NCI-H1105 (cell line): ENCODE measurements at places on chromosomes 1 and 21.

GRCh38 chr1:205542367-205542766, 37.9 kb downstream of the CDK18 start:
- DNase-seq, result no peak

DNA sequence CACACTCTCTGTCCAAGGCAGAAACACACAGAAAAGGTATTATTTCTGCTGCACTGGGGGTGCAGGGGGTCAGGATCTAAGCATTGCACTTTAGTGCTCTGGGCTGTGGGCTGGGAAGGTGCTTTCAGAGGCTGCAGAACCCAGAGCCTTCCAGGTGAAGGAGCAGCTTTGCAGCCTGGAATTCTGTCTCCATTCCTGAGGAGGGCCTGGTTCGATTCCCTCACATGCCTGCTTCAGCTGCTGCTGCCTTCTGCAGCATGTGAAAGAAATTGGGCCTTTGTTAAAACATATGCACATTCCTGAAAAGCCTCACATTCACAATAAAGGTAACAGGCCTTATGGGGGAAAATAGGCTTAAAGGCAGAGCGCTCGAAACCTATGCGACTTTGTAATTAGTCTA, 35.9 kb downstream of the VTCN1 start:
- no peak for DNase-seq

- no peak for DNase-seq
Measured at GRCh38 chr1:168477792-168478191, 66.0 kb downstream of the XCL2 start.

DNA sequence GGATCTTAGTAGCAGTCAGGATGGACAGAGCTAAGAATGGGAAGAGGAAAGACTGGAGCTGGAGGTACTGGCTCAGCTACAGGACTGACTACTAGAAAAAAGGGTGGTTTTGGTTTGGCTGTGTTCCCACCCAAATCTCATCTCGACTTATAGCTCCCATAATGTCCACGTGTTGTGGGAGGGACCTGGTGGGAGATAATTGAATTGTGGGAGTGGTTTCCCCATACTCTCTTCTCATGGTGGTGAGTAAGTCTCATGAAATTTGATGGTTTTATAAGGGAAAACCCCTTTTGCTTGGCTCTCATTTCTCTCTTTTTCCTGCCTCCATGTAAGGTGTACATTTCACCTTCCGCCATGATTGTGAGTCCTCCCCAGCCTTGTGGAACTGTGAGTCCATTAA, 466.5 kb upstream of the DEPDC1 start:
- no peak for DNase-seq

DNA sequence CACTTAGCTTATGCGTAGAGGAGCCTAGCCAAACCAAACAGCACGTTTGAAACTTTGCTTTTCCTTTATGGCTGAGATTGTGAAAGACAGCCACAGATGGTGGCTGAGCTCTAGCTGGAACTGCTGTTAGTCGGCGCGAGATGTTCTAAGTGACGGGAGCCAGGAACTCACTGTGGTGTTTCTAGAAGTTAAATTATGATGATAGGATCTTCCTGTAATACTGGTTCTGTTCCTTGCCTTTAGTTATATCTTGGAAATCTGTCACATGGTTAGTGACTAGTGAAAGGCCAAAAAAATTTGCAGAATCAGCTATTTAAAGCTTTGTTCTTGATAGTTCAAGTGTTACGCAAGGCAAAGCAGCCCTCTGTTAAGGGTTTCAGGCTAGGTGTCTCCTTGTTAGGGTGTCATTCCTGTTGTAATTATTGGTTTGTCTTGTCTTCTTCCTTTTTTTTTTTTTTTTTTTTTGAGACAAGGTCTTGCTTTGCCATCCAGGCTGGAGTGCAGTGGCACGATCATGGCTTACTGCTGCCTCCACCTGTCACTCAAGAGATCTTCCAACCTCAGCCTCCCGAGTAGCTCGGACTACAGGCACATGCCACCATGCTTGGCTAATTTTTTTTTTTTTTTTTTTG, 22.6 kb downstream of the AK4 start:
- no peak for DNase-seq

DNA sequence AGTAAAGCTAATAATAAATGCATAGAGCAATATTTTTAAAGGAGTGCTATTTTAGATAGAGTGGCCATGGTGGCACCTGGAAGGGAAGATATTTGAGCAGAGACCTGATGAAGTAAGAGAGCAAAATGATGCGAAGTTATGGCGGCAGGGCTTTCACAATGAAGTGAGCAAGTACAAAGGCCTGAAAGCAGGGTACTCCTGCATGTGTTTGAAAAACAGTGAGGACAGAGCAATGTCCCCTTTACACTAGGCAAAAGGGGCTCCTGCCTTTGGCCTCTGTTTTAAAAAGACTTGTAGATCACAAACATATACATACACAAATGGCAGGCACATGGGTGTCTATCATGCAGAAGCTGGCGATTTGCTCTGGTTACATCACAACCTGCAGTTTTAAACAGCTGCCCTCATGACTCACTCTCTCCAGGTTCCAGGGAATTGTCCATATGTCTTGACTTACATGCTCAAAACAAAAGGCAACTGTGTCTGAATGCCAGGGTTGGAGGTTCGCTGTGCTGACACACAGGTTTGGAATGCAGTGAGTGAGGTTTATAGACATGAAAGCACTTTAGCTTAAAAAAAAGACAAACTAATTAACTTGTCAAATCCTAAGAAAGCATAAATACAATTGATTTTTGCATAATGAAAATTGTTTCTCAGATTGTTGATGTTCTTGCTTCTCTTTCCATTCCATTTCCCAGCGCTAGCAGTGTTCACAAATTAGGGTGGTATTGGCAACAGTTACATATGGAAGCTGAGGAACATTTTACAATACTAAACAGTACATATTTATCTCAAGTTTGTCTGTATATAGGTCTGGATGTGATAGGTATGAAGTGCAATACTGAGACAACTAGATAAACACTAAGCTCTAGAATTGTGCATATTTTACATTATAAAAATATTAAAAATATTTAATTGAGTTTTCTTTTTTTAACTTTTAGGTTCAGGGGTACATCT, 313.9 kb downstream of the BARHL2 start:
- DNase-seq, result no peak

- DNase-seq, result no peak
Measured at GRCh38 chr1:172095846-172096245, 254.5 kb downstream of the DNM3 start.

DNA sequence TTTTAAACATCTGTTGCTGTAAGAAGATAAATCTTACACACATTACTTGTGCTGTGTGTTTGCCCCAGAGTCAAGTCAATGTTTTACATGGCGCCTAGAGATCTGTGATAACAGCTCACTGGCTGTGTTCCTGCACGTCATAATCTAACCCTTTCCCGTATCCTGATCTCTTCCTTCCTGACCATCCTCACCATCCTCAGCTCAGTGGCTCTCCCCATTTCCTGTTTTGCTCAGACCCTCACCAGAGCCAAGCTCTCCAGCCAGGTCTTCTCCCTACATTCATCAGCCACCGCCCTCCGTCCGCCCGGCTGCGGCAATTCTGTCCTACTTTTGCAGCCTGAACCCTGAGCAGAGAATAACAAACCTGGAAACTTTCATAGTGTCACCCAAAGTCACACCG, 824.7 kb downstream of the USP25 start:
- no peak for DNase-seq

DNA sequence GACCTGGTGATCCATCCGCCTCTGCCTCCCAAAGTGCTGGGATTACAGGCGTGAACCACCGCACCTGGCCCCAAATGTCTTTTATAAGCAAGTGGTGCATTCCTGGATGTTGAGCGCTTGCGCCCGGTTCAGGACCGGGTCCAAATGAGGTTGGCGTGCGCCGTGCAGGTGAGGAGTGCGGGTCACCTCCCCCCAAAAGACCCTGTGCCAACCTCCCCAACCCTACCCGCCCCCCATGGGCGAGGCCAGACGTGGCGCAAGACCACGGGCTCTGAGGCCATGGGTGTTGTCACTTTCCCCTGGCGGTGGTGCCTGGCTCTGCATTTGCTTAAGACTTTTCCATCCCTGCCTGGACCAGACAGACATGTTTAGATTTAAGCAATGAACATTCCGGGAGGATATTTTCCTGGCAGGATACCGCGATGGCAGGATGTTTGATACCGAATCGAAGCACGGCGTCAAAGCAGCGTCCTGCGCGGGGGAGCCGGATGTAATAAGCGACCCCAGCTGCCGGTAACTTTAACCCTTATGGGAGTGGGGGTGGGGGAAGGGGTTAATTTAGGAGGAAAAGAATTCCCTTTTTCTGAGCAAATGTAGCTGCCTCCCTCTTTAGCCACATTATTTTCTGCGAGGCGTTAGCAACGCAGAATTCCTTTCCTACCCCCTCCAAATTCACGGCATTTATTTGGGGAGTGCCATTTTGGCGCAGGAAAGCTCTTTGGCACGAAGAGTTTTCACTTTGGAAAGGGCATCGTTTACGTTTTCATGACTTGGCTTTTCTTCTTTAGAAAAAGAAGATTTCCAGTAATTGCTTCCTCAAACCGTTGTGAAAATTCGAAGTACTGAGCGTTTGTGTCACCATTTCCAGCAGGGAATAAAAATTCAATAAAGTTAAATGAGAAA, 27.8 kb upstream of the RNF187 start:
- DNase-seq, result no peak

- DNase-seq, result no peak
Measured at GRCh38 chr1:2372551-2373490, 18.5 kb downstream of the MORN1 start.

DNA sequence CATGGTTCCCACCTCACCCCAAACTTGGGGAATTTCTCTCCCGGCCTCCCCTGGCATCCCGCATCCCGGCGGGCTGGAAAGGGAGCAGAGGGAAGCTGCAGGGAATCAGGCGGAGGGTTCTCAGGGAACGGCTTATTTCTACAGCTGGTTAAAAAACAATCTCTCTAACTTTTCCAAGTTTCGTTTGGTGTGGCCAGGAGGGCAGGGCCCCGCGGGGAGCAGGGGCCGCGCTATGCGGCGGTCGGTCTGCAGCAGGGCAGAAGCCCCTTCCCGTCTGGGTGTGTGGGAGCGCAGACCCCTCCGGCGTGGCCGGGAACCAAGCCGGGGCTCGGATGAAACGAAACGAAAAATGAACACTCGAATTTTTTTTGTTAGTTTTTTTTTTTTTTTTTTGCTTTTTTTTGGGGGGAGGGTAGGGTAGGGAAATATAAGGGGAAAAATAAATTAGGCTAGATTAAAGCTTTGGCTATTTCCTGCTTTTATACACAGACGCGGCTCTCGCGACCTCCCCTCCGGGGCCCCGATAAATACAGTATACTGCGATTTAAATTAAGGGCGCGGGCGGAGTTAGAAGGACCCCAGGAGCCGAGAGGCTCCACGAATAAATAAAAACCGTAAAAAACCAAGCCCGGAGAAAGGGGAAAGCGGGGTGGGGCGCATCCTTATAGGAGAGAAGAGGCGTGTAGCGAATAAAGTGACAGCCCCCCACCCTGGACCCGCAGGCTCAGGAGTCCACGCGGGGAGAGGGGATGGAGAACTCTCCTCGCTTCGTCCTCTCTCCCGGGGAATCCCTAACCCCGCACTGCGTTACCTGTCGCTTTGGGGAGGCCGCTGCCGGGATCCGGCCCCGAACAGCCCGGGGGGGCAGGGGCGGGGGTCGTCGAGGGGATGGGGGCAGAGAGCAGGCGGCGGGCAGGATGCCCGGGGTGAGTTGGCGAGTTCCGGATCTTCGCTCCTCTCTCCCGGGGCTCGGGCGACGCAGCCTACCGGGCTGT, 2.1 kb downstream of the POU3F1 start:
- DNase-seq, result no peak

DNA sequence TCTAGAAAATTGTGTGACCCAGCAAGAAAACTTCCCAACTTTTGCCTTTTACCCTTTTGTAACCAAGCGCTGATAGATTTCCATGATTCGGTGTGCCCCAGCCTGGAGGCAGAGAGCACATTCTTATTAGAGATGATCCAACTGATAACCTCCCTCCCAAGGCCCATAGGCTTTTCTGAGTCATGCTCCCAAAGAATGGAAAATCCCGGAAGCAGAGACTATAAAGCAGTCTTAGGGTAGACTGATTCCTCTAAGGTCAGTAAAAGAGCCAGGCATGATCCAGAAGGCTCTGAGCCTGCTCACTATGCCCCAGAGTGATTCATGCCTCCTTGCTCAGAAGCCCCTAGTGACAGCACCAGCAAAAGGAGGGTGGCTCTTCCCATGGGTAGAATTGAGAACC, 4.3 kb downstream of the CAMK1G start:
- DNase-seq, result no peak

GRCh38 chr1:182596934-182597333, 7.3 kb downstream of the RGS16 start:
- DNase-seq, result no peak

- peak; percentile 17 for DNase-seq
Measured at GRCh38 chr1:221620437-221621384, 121.2 kb downstream of the DUSP10 start.

- no peak for DNase-seq
Measured at GRCh38 chr1:180540697-180541594, 17.8 kb upstream of the OVAAL start.

DNA sequence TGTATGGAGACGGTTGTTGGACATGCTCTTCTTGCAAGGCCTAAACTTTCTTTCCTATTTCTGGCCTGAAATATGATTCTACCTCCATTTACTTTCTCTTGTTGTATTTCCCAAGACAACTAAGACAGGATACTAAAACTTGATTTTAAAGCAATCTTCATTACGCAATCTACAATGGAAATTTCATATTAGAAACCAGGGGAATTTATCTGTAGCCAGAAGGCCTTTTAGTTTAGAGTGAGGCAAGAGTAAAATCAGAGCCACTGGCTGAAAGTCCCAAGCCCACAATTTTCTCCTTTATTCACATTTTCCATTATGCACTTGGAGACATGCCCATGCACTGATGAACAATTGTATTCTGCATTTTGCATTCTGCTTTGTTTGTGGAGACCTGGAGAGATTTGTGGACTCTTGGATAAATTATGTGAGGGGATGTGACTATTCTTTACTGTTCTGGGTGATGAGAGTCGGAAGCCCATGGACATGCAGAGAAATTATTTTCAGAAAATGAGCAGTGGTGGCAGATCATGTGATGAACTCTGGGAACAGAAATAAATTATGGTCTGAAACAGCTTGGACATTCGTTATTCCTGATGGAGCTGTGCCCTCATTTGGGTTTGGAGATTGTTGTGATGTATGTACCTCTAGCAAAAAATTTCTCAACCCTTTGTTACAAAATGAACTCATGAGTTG, 336.8 kb downstream of the SEC16B start:
- DNase-seq, result no peak

- peak; percentile 11 for DNase-seq
Measured at GRCh38 chr1:228697207-228698016, 37.9 kb upstream of the RHOU start.

GRCh38 chr1:230185076-230186001, 118.3 kb downstream of the GALNT2 start:
- DNase-seq, result no peak

DNA sequence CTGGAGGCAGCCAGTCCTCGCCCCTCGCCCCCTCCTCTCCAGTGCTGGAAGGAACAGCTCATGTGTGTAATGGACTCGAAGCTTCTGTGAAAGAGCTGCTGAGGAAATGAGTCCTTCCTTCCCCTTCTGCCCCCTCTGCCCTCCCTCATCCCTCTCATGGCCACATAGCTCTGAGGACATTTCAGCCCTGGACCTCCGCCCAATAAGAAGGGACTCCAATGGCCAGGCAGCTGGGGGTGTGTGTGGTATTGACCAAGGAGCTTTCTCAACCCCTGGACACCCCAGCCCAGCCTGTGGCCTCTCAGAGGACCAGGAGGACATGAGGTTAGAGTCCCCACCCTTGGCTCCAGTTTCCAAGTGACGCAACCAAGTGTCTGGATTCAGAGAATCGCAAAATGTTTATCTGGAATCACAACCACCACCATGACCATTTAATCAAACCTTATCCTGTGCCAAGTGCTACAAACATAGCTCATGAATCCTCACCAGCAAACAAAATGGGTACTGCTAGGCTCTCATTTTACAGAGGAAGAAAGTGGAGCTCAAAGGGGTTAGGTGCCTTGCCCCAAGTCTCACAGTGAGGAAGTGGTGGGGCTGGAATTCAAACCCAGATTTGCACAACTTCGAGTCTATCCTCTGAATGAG, 47.8 kb upstream of the ECE1 start:
- DNase-seq, result no peak
